Stimulated activated CD4-positive, alpha-beta T cell treated with anti-CD3 and anti-CD28 coated beads, Interleukin-12 subunit alpha, Interleukin-12 subunit beta, amount 100 ng/mL, for 24 hours (primary cell): ENCODE measurements at places on chromosomes 13 and 19.

GRCh38 chr13:95258619-95259194, 42.5 kb downstream of the ABCC4 start:
- no peak for DNase-seq

GRCh38 chr19:1361601-1362386, 21.9 kb upstream of the NDUFS7 start:
- DNase-seq = no peak

DNA sequence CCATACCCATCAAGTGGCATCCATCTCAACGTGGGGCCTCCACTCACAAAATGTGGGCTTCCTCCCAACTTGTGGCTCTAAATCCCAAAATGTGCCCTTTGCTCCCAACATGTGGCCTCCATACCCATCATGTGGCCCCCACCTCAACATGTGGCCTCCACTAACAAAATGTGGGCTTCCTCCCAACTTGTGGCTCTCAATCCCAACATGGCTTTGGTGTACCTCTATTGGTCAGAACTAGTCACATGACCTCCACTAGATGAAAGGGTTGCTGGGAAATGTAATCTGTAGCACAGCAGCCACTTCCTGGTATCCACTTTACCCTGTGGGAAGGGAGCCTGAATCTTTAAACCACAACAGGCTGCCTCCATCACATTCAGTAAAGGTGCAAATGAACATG, 10.1 kb upstream of the ACER1 start:
- no peak for DNase-seq

DNA sequence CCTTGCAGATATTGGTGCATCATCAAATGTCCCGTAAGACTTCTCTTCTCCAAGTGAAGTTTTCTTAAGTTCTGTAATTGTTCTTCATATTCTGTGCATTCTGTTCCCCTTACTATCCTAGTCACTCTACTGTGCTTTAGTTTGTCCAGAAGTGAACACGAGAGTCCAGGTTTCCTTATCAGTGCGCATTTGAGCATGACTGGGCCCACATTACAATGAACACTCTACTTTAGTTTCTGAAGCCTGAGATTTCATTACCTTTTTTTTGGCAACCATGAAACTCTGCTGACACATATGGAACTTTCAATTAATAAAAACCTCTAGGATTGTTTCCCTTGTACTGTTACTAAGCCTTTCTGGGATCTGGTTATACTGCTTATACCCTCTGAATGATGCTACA, 270.0 kb downstream of the KCNRG start:
- no peak for DNase-seq

GRCh38 chr19:558770-559439, 13.5 kb upstream of the BSG start:
- DNase-seq = no peak

DNA sequence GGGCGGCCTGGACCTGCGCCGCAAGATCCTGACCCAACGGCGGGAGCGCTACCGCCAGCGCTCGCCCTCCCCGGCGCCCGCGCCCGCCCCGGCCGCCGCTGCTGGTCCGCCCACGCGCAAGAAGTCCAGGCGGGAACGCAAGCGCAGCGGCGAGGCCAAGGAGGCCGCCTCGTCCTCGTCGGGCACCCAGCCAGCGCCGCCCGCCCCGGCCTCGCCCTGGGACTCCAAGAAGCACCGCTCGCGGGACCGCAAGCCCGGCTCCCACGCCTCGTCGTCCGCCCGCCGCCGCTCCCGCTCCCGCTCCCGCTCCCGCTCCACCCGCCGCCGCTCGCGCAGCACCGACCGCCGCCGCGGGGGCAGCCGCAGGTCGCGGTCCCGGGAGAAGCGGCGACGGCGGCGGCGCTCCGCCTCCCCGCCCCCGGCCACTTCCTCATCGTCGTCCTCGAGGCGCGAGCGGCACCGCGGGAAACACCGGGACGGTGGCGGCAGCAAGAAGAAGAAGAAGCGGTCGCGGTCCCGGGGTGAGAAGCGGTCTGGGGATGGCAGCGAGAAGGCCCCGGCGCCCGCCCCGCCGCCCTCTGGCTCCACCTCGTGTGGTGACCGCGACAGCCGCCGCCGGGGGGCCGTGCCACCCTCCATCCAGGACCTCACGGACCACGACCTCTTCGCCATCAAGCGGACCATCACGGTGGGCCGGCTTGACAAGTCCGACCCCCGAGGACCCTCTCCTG, 10.0 kb downstream of the SCAF1 start:
- no peak for DNase-seq

- no peak for DNase-seq
These were observed 244.0 kb upstream of the PCDH9 start for GRCh38 chr13:67474115-67474514.

- no peak for DNase-seq
These were observed 1028.0 kb downstream of the UQCRFS1 start for GRCh38 chr19:28184997-28185396.

GRCh38 chr19:22422211-22422610, at the start of gene ZNF98:
TSS of gene ZNF98 (minus strand) at chr19:22422346. CDS start at chr19:22422224, 122 bp downstream.
- DNase-seq = no peak

DNA sequence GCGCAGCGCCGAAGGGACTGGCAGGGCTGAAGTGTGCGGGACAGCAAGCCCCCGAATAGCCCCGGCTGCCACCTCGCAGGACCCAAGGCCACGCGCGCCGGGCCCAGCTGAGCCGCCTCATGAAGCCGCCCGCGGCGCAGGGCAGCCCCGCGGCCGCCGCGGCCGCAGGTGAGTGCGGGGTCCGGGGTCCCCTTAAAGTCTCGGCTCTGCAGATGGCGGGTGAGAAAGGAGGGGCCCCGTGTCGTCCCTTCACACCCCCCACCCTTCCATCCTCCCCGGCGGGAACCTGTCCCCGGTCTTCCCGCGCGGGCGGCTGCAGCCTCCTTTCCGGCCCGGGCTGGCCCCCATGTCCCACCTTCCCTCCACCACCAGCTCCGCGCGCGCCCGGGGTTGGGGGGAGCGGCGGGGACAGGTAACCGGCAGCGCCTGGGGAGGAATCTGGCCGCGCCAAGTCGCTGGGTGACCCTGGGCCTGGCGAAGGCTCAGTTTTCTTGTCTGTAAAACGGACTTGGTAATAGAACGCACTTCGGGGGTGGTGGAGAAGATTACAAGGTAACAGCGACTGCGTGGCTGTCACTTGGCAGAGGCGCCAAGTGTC, 338 bp downstream of the RGCC start:
- no peak for DNase-seq

- no peak for DNase-seq
These were observed 835.6 kb upstream of the MIR17HG start for GRCh38 chr13:90511903-90512302.

DNA sequence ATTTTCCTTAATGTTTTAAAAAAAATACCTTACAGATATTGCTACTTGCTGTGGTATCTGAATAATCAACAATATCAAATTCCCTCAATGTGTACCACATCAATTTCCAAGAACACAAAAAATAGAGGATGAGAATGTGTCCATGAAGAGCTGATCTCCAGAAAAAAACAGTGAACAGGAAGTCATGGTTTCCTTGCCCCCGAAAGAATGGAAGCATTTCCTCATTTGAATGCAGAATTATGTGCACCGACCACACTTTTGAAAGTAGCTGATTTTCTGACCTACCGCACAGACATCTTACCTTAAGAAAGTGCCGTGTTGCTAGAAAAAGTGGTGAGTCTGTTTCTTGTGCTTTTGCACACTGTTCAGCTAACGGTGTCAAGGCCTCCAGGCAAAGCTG, 13.4 kb upstream of the EEF1AKMT1 start:
- DNase-seq = no peak

DNA sequence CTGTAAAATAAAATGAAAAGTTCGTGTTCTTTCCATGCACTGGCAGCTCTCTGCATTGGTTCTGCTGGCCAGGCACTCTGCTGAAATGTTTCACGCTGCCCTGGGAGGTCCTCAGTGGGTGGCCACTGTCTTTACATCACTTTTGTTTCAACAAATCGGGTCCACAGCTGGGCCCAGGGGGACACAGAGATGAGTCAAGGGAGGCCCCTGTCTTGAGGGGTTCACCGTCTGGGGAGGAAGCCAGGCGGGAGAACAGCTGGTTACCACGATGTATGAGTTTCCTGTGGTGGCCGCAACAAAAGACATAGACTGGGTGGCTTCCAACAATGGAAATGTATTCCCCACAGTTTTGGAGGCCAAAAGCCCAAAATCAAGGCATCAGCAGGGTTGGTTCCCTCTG, 5.1 kb upstream of the KLF2 start:
- no peak for DNase-seq

DNA sequence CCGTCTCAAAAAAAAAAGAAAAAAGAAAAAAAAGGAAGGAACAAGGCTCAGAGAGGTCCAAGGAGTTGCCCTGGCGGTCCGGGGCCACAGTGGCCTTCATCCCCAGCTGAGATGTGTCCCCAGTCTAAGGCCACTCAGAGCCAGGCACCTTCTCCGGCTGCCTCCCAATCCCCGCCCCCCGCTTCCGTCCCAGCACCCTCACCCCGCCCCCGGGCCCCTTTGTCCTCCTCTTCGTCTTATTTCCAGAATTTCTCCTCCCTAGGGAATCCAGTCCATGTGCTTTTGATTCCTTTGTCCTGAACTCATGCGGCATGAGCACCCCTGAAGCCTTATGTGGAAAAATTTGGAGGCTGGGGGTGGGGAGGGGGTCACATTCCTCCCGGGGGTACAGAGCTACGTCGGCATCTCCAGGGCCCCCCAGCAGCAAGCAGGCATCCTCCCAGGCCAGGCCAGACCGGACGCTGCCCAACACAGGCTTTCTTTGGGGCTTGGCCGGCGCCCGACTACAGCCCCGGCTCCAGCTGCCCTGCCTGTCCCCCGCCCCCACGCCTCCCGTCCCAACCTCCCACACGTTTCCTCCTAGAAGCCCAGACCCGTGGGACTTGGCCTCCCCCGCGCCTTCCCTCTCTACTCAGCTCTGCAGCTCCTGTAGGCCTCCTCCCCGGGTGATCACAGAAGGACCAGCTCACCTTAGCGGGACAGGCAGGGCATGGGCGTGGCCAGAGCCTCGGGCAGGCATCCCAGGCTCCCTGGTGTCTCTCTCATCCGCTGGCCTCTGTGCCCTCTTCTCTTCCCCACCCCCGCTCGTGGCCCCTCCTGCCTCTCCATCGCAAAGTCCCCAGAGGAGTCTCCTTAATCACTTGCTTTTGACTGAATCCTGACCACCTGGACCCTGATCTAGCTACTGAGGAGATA, 17.8 kb upstream of the ADGRE5 start:
- no peak for DNase-seq

DNA sequence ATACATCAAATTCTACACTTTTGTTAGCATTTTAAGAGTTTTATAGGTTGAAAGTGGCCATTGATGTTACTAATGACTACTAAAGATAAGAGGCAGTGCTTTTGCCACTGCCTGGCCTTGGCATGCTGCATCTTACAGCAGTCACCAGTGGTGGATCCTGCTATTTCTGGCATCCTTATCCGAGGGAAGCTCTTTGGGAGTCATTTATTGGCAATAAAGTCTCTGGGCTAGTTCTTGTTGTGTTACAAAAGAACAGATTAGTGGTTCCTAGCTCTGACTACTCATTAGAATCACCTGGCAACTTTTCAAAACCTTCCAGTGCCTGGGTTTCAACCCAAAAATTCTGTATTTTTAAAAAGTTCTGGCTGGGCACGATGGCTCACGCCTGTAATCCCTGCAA, 94.5 kb downstream of the ZMYM2 start:
- no peak for DNase-seq

GRCh38 chr19:38306236-38306635, 2.2 kb downstream of the C19orf33 start:
- DNase-seq = no peak

DNA sequence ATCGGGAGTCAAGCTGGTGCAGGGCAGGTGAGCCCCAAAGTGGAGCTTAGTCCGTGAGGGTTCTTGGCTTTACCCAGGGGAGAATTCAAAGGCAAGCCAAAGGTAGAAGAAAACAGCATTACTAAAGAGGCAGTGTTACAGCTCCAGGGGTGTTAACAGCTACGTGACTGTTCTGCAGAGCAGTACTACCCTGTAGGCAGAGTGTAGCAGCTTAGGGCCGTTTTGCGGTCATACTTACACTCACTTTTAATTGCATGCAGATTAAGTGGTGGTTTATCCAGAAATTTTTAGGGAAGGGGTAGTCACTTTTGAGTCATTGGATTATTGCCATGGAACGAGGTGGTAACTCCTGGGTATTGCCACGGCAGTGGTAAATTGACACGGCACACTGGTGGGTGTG, 482.2 kb downstream of the SLITRK5 start:
- no peak for DNase-seq

DNA sequence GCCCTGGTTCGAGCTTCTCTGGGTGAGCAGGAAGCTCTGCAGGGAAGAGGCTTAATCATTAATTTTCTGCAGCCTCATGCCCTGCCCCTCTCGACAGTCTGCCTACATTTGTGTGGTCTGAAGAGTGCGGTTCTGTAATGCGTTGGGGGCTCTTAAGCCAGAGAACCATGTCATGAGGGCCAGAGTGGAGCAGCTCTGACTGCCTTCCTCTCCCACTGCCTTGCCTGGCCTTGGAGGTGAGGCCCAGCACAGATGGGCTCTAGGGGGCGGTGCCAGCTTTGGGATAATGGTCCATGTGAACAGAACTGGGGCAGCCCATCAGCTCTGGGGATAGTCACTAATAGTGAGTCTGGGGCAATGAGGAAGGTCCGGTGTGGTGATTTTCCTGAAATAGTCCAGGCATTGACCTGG, 5.7 kb downstream of the FGF9 start:
- DNase-seq = no peak

DNA sequence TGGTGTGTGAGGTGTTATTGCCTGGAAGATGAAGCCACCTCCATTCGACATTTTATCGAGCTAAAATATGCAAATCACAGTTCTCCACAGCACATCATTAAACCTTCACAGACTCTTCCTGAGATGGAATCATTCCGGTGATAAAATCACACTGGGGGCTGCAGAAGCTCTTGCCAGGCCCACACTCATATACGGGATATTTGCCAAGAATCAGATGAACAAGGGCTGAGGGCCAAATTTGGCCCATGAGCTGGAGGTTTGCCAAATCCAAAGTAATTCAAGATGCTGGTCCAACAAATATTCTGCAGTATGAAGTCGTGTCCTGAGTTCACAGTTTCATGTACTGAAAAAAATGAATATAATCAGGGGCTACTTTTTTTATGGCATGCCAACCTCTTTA, 16.7 kb upstream of the RXFP2 start:
- DNase-seq = no peak

GRCh38 chr13:53743906-53744305, 715.3 kb downstream of the OLFM4 start:
- no peak for DNase-seq

- no peak for DNase-seq
These were observed 128.9 kb downstream of the COG6 start for GRCh38 chr13:39784347-39784746.

DNA sequence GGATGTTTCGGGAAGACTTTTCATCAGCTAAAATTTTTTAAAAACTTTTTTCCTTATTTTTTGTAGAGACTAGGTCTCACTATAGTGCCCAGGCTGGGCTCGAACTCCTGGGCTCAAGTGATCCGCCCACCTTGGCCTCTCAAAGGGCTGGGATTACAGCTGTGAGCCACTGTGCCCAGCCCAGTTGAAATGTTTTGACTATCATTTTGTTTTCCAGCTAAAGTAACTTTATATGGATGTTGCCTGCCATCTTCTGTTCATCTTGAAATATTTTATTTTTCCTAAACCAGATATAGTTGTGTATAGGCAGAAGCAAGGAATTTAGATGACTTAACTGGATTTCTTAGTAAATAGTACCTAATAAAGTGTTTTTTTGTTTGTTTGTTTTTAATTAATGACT, 7.0 kb downstream of the CAB39L start:
- no peak for DNase-seq
